ENCODE measurements at places on chromosomes 16 and 17.
A peak's percentile ranks its signal among the peaks of the same experiment; 100 is the strongest.

- no peak for DNase-seq
Measured at GRCh38 chr16:84026606-84027005, 16.0 kb downstream of the SLC38A8 start.

GRCh38 chr17:67821871-67822367 lies 3.4 kb upstream of the BPTF start:
- no peak for DNase-seq

- no peak for DNase-seq
Measured at GRCh38 chr17:68321556-68321954, 30.3 kb downstream of the ARSG start.

DNA sequence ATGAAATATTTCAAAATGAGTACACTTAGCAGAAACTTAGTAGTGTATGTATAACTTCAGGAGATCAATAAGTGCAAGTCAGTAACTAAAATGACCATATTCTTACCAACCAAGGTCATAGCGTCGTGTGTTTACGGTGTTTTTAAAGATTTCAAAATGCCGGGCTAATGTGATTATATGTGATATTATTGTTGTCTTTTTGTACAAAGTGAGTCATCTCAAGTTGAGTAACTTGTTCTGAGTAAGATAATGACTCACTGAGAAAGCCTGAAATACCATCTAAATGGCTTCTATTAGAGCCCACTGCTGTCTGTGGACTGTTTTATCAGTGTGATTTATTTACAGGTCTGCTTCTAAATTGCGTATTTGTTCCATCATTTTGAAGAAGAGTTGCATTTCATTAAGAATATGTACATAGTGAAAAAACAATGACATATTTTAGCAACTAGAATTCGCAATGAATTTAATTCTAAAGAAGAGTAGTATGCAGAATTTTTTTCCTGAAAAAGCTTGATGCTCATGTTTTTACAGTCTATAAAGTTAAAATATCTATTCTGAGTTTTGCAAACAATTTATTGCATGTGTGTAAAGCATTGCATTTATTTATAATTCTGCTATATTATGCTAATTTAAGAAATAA lies 12.7 kb downstream of the KRT12 start:
- DNase-seq, result no peak

DNA sequence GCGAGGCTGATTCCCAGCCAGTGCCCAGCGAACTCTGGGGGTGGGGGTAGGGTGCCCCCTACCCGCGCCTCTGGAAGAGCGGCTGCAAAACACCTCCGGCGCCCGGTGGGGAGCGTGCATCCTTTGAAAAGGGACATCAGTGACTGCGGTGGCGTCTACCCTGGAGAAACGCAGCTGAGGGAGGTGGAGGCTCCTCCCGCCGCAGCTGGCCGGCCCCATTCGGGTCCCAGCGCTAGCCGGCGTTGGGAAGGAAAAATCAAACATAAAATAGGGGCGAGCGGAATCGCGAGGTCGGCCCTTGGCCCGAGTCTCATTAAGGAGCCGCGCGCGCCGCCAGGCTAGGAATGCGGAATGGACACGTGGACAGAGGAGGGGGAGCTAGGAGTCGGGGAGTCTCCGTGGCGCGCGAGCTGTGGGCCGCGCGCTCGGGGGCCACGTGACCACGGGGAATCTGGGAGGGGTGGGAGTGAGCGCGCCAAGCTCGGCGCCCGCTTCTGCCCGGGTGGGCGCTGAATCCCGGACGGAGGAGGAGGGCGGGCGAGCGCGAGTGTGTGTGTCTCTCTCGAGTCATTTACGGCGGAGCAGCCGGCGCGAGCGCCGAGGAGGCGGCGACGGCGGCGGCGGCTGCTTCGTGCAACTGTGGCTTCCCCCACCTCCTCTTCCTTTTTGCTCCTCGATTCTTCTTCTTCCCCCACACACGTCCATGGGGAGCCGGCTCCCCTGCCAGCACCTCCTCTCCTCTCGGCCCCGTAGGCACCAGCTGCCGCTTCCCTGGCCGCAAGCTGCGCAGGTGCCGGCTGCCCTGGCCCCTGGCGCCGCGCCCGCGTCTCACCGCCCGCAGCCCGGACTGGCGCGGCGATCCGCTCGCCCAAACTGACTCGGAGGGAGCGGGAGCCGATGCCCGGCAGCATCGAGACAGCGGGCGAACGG lies at the start of gene TMEM132E:
TMEM132E (plus strand) TSS at position 566 of the 930 bp plus-strand sequence. CDS start 1,495 bp downstream, outside the sequence.
- no peak for DNase-seq

DNA sequence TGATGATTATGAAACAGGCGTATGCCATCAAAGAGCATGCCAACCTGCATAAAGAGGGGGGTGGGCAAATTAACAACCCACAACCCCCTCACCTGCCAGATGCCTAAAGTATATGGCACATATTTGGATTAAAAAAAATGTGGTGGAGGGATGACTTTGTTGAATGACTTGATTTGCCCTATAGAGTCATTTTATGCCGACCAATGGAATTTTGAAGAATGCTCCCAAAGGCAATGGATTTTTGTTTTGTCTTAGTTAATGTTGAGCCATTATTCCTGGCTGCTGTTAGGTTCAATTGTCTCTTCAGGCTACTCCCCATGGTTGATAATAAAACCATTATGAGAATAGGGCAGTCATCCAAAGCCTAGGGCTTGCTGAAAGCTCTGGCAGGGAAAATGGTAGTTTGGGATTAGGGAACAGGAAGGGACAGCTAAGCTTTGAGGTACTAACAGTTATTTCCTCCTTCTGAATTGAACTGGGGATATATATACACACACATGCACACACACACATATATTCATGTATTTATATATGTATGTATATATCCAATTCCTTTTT lies 5.8 kb upstream of the CHCT1 start:
- DNase-seq, result no peak

DNA sequence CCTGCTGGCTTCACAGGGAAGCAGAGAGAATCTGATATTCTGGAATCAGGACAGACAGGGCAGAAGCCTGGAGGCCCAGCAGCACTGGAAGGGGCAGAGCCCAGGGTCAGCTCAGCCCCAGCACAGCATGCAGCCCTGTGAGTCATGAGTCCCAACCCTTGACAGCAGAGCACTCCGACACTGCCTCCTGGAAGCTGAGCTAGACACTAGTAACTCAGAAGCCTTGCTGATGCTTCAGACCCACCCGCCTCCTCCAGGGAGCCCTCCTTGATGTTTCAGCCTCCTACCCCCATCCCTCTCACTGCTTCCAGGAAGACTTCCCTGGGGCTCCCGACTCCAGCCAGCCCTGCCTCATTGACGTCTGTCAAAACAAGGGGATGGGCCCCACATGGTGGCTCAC lies 6.9 kb downstream of the CAMKK1 start:
- DNase-seq, result no peak

- DNase-seq, result peak; percentile 74
Measured at GRCh38 chr17:35448214-35448898, at the start of gene SLFN13. SLFN13 (minus strand) TSS chr17:35448766; CDS start chr17:35445680, 3,086 bp downstream.

DNA sequence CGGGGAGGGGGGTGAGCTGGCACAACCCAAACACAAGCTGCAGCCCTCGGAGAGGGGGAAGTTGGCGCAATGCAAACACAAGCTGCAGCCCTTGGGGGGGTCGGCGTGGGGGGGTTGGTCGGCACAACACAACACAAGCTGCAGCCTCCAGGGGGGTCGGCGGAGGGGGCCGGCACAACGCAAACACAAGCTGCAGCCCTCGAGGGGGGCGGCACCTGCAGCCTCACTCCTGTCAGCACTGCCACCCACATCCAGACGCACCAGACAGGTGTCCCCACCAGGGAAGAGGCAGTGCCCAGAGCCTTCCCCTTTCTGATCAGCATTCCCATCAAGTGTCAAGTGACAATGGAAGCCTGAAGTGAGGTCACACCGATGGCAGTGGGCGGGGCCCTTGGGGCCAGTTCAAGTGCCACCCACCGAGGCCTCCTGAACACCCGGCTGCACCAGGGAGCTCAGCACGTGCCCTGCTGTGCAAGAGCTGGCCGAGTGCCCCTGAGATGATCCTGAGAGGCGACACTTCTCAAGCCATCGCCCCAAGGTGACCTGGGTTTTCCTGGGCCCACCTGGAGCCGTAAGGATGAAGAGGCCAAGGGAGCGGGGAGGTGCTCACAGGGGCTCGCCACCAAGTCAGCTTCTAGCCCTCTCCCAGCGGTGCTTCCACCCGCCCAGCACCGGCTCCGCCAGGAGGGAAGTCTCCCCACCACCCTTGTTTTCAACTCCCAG lies 59.3 kb downstream of the KLHDC4 start:
- DNase-seq, result no peak

GRCh38 chr17:70313086-70313852 lies 143.9 kb downstream of the KCNJ2 start:
- no peak for DNase-seq

DNA sequence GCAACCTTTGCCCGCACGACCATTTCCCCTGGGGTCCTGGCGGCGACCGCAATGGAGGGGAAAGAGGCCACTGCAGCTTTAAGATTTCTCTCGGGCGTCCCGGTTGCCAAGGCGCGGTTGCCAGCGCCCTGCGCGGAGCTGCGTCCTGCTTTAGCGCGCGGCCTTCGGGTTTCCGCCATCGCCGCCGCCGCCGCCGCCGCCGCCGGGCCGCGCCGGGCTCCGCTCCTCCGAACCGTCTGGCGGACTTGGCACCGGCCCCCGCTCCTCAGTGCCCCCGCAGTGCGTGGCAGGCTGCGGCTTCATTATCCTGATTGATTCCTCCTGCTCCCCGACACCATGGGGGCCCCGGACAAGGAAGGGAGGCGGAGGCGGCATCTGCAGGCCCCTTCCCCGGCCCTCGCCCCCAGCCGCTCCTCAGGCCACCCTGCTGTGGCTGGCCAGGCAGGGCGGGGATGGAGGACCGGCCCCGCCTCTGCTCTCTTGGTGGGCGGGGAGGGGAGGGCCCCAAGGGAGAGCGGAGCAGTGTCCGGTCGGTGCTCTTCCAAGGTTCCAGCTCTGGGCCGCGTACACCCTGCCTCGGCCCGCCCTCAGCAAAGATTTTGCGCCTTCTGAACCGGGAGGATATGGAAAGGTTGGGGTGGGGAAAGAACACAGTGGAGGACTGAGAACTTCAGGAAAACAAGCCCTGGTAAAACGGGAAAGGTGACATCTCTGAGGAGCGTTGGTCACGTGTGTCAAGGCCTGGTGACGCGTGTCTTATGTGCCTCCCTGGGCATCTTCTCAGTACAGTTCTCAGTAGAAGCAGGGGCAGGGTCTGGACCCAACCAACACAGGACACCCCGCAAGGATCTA lies 34.0 kb downstream of the NEUROD2 start:
- DNase-seq, result peak; percentile 10

DNA sequence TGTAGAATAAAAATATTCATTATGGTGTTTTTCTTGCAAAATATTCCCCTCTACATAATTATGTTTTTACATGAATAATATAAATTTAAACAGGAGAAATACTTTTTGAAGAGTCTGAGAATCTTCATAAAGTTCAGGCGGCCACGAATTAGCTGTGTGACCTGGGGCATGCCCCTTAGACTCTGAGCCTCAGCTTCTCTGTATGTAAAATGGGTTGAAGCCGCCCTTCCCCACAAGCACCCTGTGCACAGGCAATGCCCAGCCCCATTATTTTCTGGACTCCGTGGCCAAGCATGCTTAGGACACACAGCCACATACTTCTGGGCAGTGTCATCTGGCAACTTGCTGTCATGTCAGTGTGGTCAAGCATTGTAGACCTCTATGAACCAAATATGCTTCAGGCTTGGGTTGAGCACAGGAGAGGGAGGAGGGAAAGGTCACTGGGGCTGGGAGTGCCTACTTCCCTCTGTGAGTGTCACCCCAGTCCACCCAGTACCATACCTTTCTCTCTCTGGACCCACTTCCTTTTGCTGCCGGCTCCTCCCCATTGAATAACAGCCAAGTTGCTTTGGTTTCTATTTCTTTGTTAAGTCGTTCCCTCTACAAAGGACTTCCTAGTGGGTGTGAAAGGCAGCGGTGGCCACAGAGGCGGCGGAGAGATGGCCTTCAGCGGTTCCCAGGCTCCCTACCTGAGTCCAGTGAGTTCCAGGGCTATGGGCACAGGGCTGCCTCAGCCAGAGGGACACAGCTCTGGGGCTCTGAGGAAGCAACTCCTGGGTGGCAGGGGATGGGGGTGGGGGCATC lies at the start of gene LGALS9:
LGALS9 (plus strand) TSS at position 582 of the 804 bp plus-strand sequence; CDS start at position 660, 78 bp downstream.
- no peak for DNase-seq

DNA sequence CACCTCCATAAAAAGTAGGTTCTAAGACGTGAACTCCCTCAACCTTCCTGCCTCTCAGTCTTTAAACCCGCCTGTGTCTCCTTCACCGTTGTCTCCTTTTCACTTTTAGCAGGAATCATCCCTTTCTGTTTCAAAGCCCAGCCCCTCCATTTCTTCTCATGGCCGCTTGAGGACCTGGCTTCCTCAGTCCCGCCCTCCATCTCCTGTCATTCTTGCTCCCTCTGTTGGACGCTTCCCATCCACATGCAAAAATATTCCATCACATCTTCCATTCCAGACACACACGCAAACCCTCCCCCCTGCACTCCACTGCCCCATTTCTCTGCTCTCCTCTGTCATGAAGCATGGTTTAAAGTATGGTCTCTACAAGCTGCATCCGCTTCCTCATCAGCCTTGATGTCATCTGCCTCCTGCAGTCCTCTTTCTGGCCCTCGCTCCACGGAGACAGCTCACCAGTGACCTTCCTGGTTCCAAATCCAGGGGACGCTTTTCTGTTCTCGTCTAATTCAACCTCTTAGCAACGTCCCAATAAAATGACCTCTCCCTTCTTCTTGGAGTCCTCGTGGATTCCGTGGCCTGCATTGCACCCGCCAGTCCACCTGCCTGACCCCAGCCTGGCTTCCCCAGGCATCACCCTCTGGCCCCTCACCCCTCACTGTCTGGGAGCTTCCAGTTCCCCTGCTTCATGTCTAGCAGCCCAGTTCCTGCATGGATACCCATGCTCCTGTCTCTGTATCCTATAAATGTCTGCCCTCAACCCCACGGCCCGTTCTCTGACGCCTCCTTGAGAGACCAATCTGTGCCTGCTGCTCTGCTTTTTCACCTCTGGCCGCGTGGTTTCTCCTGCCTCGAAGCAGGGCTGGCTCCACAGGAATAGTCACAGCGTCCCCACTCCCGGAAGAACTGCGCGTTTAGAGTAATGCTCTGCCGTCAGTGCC lies 26.2 kb downstream of the ANKRD40 start:
- DNase-seq, result no peak

GRCh38 chr17:78383725-78384471 lies 5.4 kb downstream of the PGS1 start:
- peak; percentile 76 for DNase-seq

GRCh38 chr17:37043201-37043600 lies 94.4 kb downstream of the AATF start:
- DNase-seq, result no peak

- no peak for DNase-seq
Measured at GRCh38 chr17:57553526-57553925, 191.6 kb downstream of the CCDC182 start.

GRCh38 chr16:87832741-87833502 lies 36.4 kb downstream of the SLC7A5 start:
- no peak for DNase-seq

DNA sequence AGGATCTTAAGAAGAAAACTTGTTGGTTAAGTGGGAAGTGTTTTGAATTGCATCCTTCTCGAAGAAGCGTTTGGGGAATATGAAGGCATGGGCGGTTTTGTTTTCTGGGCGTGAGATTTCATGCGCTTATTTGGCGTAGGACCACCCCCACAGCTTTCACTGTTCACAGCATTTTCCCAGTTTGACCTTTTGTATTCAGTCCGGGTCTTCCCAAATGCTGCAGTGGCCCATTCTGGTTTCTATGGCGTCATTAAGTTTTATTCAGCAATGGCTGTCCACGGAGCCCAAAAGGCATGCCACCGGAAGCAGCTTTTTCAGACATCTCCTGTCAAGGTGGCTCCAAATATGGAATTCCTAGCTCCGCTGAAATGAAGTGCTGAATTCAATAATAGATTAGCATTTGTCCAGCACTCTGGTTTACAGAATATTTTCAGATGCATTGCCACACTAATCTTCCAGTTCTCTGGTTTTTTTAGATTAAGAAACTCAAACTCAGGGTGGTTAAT lies 90.6 kb upstream of the FBXO47 start:
- DNase-seq, result no peak

- DNase-seq, result no peak
Measured at GRCh38 chr17:58005031-58005727, 1.9 kb downstream of the SRSF1 start.
